CD8-positive, alpha-beta memory T cell (primary cell): ENCODE measurements at places on chromosomes 7 and 10.

- no peak overlapping the region for H3K4me3 ChIP-seq
- no peaks in the 10 kb centered on the region for H3K36me3 ChIP-seq
- no peaks in the 10 kb centered on the region for H3K27me3 ChIP-seq
- H3K4me1 ChIP-seq: no peaks in the 10 kb centered on the region
Measured at GRCh38 chr10:48600645-48601505, 4.0 kb downstream of the ARHGAP22 start.

DNA sequence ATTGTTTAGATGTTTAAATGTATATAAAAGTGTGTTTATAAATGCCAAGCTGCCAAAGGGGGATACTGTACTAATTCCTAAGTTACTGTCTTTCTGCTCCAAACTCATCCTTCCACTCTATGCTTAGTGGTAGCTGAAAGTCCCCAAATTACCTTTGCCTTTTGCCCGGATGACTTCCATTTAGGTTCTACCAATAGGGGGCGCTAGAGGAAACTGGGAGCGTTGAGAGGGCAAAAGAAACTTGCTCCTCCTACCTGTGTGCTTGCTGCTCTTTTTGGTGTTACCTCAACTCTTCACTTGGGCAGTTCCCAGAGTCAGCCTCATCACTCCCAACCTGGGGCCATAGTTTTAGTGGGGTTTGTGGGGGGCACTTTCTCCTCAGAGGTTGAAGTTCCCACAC, 5.9 kb upstream of the OR2A25 start:
- H3K27ac ChIP-seq: no peak overlapping the region
- H3K27me3 ChIP-seq: no peaks in the 10 kb centered on the region
- no peaks in the 10 kb centered on the region for H3K4me1 ChIP-seq
- H3K4me3 ChIP-seq: no peak overlapping the region

GRCh38 chr7:573933-574381, 54.3 kb upstream of the PDGFA start:
- H3K27ac ChIP-seq: no peak overlapping the region
- DNase-seq: no peak
- H3K4me1 ChIP-seq: no peaks in the 10 kb centered on the region
- H3K27me3 ChIP-seq: no peaks in the 10 kb centered on the region
- no peak overlapping the region for H3K4me3 ChIP-seq

GRCh38 chr7:12550956-12551355, 19.6 kb upstream of the SCIN start:
- no peaks in the 10 kb centered on the region for H3K27me3 ChIP-seq
- H3K27ac ChIP-seq: no peak overlapping the region
- no peaks in the 10 kb centered on the region for H3K4me1 ChIP-seq

DNA sequence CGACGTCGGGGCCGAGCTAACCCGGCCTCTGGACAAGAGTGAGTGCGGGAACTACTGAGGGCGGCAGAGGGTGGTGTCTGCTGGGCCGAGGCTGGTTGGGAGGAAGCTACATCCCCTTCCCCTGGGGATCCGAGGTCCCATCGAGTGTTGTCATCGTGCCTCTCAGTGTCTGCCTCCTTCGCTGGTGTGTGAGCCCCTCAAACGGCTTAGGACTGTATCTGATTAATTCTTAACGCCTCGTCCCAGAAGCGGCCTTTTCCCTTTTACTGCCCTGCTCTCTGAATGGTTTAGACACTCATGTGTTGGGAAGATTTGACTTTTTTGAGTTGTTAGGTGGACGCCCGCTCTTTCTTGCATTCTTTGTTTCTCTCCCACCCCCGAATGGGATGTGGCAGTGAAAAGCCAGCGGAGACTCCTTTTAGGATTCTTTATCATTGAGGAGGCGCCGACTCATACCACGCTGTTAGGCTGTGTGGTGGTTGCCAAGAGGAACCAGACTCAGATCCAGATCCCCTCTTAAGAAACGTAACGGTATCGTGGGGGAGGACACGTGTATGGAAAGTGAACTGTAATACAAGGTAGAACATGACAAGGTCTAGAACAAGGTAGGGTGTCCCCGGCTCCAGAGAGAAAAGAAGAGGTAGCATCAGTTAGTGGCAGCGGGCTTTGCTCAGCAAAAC, 631 bp downstream of the SUPV3L1 start:
- H3K4me3 ChIP-seq: peak overlapping the region; percentile 77
- peak; percentile 19 for DNase-seq
- H3K36me3 ChIP-seq: peaks cover 17% of the 10 kb centered on the region
- peak overlapping the region; percentile 97 for H3K27ac ChIP-seq
- peaks cover 15% of the 10 kb centered on the region for H3K4me1 ChIP-seq

GRCh38 chr10:33117816-33118215, 159.8 kb upstream of the ITGB1 start:
- H3K4me3 ChIP-seq: peak overlapping the region; percentile 17
- DNase-seq: peak; percentile 87
- no peaks in the 10 kb centered on the region for H3K27me3 ChIP-seq

DNA sequence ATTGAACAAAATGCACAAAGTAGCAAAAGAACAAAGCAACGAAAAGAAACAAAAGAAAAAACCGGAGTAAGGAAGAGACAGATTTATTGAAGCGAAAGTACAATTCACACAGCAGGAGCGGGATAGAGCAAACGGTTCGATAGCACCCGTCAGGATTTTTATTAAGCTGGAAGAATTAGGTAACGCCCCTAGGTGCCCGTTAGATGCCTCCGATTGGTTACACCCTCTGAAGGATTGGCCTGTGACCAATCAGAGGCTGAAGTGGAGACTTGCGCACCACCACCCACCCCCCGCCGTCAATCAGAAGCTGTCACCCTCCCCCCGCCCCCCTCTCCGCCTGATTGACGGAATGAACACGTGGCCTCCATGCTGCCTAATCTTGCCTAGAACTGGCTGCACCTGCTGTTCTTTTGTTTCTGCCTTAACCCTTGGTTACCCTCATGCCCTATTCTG, 16.8 kb downstream of the OCM2 start:
- H3K36me3 ChIP-seq: no peaks in the 10 kb centered on the region
- no peaks in the 10 kb centered on the region for H3K27me3 ChIP-seq
